Calu3 (cell line): ENCODE measurements at places on chromosomes 11 and 22.

DNA sequence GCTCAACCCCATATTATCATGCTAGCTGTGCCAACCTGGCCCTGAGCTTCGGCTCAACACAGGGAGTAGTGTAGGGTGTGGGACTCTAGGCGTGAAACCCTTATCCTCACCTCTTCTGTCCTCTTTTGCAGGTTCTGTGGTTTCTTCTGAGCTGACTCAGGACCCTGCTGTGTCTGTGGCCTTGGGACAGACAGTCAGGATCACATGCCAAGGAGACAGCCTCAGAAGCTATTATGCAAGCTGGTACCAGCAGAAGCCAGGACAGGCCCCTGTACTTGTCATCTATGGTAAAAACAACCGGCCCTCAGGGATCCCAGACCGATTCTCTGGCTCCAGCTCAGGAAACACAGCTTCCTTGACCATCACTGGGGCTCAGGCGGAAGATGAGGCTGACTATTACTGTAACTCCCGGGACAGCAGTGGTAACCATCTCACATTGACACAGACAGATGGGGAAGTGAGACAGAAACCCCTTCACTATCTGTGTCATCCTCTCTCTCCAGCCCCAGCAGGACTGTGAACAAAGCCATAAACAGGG lies 76.4 kb downstream of the GGTLC2 start:
- DNase-seq: no peak

GRCh38 chr11:83766932-83767331 lies 480.8 kb upstream of the CCDC90B start:
- no peak for DNase-seq

DNA sequence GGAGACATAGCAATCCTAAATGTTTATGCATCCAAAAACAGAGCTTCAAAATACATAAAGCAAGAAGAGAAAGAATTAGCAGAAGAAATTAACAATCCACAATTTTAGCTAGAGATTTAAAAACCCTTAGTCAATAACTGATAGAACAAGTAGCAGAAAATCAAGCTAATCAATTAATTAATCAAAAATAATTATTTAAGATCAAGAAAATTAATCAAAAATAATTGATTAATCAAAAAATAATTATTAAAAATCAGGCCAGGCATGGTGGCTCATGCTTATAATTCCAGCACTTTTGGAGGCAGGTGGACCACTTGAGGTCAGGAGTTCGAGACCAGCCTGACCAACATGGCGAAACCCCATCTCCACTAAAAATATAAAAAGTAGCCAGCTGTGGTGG lies 29.2 kb downstream of the C11orf24 start:
- DNase-seq: no peak

GRCh38 chr22:26796785-26797184 lies 139.4 kb downstream of the MIAT start:
- no peak for DNase-seq

- DNase-seq: no peak
Measured at GRCh38 chr11:113473983-113474361, 1.2 kb downstream of the DRD2 start.

DNA sequence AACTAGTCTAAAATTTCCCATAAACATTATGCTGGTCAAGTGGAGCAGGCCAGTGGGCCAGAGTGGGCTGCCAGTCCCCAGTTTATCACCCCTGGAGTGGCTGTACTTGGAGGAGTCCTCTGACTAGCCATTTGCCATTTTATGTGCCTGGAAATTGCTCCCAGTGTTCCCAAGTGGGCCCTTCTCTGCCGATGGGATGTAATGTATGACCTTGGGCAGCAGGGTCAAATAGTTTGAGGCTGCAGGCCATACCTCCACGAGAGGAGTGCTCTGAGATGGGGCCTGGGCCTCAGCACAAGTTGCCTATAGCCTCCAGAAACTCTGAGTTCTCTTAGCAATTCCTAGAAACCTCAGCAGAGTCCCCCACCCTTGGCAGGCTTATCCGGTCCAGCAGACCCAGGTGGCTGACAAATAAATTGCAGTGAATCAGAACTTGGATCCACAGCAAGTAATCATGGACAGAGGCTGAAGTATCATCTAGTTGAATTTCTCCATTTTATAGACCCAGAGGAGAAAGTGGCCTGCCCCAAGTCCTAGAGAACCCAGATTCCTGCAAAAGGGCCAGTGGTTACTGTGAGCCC lies 17.8 kb upstream of the PATZ1 start:
- no peak for DNase-seq

GRCh38 chr22:38414009-38414395 lies 41.0 kb downstream of the KCNJ4 start:
- DNase-seq: no peak

GRCh38 chr11:12778240-12778905 lies 104.2 kb downstream of the TEAD1 start:
- no peak for DNase-seq

GRCh38 chr11:107139396-107139795 lies 121.1 kb upstream of the GUCY1A2 start:
- no peak for DNase-seq

DNA sequence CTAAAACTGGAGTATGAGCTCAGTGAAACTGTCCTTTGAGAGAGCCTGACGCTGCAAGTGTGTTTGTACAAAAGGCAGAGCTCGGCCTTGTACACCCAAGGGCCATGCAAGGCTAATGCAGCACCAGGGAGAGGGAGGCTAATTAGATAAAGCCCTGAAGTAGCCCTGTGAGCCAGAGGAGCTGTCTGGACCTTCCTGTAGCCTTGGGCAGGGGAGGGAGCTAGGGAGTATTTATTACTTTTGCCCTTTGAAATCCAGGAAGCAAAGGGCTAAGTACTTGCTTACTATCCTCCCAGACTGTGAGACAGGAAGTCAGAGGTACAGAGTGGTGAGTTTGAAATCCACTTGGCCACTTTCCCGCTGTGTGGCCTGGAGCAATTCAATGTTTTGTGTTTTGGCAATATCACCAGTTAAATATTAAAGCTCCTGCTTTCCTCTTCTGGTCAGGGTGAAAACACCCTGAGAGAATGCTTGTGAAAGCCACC lies 10.2 kb upstream of the LDHA start:
- peak; percentile 66 for DNase-seq

- DNase-seq: no peak
Measured at GRCh38 chr11:66346476-66347424, 679 bp downstream of the B4GAT1 start.
